ENCODE measurements at places on chromosomes 5 and 9.

GRCh38 chr5:148898413-148899075 lies 72.1 kb downstream of the ADRB2 start:
- DNase-seq, result no peak

DNA sequence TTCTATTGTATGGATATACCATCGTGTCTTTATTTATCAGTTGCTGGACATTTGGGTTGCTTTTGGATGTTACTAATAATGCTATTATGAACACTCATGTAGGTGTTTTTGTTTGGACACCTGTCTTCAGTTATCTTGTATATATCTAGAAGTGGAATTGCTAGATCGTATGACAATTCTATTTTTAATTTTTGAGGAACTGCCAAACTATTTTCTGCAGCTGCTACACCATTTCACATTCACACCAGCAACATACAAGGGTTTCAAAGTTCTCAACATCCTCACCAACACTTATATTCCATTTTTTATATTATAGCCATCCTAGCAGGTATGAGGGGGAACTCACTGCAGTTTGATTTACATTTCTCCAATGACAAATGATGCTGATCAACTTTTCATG lies 324.6 kb downstream of the CAAP1 start:
- DNase-seq, result no peak

GRCh38 chr5:141507387-141508091 lies 18.7 kb downstream of the PCDHGC5 start:
- no peak for DNase-seq

DNA sequence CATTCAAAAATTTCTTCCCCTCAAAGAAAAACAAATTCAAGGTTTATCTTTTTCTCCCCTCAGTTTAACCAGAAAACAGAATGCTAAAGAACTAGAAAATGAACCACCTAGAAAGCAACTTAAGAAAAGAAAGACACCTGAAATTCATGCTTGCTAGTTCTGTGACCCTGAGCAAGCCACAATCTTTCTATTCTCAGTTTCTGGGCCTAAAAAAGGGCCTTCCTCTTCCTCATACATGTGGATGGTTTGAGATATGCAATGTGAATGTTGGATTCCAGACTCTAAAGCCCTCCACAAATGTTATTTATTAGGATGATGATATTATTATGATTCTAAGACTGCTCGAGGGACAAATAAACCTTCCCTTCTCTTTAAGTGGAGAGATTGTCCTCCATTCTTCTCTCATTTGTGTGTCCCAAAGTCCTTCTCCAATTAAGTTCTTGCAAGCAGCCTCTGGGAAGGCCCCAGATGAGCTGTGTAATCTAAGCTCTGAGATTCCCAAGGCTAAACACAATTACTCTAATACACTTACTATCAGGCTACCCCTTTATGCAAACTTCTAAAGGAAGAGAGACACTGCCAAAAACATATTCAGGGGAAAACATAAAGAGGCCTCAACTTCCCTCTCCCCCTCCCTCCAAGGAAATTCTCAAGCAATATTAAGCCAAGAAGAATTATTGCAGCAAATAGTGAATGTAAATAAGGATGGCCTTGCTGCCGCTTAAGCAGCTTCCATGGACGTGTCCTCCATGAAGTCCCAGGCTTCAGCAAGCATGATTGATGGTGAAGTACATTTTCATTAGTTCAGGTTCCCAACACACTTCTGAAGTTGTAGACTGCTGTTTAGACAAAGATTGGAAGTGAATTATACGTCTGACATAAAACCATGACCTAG lies 80.2 kb downstream of the PRKACG start:
- no peak for DNase-seq

- DNase-seq, result no peak
These were observed 386.2 kb upstream of the SLC30A5 start for GRCh38 chr5:68707575-68707974.

DNA sequence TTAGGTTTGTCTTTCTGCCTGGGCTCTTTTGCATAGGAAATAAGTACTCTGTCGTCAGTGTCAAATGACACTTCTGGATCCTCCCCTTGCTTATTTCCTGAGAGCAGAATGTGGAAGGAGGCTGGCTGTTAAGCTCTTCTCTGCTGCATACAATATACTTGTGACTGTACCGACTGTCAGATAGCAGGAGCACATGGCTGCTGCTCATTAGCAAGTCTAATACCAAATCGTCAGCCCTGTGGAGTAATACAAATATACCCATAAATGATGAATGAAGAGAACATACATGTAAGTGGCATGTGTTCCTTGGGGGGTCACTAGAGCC lies at the start of gene GPR151:
TSS of gene GPR151 (minus strand) at position 40 of the 325 bp plus-strand sequence. CDS start 77 bp downstream, outside the sequence.
- no peak for DNase-seq

DNA sequence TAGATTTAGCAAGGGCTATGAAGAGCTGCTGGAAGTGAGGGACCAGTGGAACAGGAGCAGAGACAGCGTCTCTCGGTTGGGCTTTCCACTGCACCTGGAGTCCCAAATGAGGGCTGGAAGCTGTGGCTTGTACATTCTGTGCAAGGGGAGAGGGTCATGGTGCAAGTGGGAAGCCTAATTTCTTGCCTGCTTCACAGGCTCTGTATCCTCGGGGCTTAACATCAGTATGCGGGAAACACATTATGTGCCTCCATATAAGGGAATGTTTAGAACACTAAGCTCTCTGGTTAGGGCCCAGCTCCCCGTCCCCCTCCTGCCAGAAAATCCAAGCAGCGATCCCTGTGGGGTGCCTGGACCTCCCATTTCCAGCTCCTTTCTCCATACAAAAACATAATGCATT lies 89.0 kb upstream of the NIPAL4 start:
- no peak for DNase-seq

GRCh38 chr9:14780693-14781092 lies 58.2 kb upstream of the CER1 start:
- DNase-seq, result no peak

DNA sequence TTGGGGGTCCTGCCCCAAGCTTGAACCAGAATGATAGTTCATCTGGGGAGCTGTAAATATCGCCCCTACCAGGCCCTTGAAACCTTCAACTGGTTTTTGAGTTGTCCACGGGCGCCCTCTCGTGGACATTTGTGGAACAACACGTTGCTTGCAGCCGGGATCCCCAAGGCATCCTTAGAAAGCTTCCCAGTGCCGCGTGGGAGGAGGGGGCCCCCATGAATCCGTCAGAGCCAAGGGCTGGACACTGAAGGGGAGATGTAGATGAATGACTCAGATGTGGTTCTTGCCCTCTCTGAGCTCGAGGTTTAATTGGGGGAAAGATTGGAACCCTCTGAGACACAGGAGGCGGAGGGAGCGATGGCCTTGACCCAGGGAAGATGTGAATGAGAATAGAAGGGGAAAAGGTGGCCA lies 31.8 kb upstream of the ORM1 start:
- DNase-seq, result peak; percentile 54

DNA sequence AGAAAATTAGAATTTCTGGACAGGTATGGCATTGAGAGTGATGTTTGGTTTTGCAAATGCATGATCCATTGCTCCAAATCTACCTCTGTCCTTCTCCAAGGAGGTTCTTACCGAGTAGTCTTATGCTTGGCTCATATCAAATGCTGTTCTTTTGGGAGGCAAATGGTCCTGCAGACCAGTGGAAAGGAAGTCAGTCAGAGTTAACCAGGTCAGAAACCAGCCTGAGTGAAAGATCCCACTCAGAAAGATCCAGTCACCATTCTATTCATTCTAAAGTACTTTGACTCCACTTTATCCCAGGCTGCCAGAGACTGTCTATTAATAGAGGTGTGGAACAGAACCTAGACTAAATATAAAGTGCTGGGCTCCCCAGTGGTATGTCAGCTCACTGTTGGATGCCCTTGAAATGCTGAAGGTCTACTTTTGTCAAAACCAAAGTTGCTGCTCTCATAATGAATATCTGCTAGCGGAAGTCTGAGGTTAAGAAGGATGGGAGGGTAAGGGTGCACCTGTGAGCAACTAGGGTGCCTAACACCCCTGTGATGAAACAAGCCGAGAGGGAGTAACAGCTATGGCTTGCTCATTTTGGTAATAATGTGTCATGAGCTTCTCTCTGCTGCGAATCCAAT lies 302.2 kb downstream of the ZNF608 start:
- no peak for DNase-seq

DNA sequence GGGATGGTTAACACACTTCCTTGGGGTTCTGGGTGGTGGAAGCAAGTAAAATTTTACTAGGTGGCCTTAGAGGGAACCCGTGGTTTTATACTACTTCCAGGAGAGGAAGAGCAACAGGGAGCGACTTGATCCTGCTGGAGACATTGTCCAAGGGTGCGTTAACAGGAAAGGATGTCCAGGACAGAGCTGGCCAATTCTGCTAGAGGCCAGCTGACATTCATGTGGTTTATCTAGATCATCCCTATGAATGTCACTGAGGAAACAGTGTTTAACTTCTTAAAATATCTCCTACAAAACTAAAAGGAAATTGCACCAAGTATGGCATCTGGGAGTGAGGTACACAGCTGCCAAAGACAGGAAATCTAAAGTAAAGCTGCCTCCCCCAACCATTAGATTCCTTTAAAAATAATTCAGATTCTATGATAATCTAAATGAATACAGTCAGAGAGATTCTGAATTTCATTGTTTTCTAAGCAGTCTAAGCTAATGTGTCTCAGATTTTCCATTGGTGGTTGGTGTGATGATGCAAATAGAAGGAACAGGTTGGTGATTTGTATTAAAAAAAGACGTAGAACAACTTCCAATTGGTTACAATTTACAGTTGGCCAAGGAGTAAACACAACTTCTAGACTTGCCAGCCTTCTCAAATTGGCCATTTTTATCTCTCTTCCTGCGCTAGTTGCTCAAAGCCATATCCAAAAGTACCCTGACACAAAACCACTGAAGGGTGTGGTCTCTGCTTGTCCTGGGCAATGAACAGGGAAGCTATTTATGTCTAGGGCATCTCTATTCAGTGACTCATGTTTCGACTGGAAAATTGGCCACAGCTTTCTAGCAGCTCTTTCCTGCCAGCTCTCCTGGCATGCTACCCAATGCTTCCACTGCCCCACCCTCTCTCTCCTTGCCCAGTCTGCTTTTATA lies 574.7 kb upstream of the MEF2C start:
- peak; percentile 48 for DNase-seq

- DNase-seq, result no peak
These were observed 387.3 kb downstream of the NR2F1-AS1 start for GRCh38 chr5:93193431-93194347.

- no peak for DNase-seq
These were observed 848.0 kb downstream of the PTPRD start for GRCh38 chr9:9764821-9765220.

GRCh38 chr9:38015266-38015665 lies 53.8 kb downstream of the SHB start:
- DNase-seq, result no peak

DNA sequence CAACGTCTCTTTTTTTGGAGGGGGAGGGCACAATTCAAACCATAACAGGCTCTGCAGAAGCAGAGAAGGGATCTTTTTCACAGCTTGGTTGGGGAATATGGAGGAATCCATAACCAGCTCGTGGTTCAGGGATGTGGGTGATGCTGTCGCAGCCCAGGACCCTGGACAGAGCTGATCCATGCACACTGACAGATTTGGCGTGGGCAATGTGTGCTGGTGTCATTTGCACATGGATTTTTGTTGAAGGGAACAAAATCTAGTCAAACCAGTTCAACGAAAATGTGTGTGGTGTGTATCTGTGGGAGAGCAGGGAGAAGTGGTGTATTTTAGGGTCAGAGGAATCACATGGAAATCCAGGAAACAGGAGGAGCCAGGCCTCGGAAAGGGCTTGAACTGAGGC lies 4.2 kb downstream of the DOCK2 start:
- DNase-seq, result no peak

- no peak for DNase-seq
These were observed 287.8 kb upstream of the ISL1 start for GRCh38 chr5:51095486-51095885.

DNA sequence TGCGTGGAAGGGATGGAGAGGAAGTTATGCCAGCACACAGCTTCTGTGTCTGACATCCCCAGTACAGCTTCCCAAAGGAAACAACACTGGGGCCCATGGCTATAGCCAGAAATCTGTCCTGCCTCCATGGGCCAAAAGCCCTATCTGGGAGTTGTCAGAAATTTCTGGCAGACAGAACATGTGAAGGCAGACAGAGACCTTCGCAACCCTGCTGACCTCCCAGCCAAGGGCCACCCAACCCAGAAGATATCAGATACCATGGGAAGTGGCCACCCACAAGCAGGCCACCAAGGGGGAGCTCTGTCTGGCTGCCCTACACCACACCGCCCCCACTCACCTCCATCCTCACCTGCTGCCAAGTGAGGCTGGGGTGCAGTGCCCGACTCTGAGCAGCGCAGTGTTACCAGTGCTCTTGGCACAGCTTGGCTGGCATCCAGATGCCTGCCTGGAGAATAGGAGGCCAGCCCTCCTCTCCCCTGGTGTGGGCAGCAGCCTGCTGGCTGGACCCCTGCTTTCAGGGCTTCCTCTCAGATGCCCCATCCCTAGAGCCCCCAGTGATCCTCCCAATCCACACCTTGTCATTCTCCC lies 61.6 kb upstream of the NEURL1B start:
- no peak for DNase-seq

DNA sequence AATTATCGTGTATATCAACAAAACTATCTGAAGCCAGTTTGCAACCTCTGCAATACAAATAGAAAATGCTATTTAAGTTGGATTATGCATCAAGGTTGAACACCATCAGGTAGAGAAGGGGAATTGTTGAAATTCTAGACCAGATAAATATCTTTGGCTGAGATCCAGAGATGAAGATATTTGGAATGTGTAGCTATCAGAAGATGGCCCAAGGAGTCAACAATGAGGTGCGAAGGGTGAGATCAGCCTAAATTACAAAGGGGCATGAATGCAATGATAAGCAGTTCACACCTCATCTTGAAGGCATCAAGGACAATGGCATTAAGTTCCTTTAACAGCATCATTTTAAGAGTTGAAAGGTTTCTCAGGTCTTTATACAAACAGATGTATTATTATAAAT lies 572.1 kb upstream of the DMAC1 start:
- no peak for DNase-seq

DNA sequence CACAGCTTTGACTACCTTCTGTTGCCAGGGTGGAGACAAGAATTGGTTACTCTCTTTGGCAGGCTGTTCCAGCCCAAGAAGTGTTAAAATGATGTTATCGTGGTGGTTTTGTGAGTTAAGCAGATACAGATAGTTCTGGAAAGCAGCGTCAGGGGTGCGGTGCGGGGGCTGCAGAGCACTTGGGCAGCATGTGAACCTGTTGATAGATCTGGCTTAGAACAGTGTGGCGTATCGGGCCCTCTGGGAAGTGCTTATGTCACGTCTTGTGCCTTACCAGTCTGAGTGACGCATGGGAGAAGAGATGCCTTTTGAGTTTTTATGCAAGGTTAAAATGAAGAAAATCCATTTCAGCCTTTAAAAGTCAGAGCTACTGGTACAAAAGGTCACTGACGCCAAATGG lies 152.5 kb downstream of the PRKACG start:
- DNase-seq, result no peak

GRCh38 chr5:64534033-64534432 lies 28.2 kb downstream of the RGS7BP start:
- DNase-seq, result no peak
